Left hindlimb (tissue), 1 donor: ENCODE measurements at places on chromosomes 5 and 9.
A peak's percentile ranks its signal among the peaks of the same experiment; 100 is the strongest.

- no peak for DNase-seq
Observed at GRCh38 chr5:5422819-5423515, 490 bp downstream of the ICE1 start.

DNA sequence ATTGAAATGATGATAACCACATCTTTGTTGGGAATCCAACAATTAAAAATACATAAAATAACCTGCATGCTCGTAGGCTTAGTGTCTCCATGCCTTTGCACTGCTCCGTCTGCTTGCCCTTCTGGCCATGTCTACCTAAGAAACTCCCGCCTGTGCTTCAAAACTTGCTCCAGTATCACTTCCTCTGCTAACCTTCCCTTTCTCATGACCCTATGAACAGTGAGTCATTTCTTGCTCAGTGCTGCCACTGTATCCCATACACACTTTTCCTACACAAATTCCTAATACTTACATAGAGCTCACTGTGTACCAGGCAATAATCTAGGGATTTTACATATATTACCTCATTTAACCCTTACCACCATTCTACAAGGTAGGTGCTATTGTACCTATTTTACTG, 33.5 kb downstream of the TMEM245 start:
- DNase-seq, result no peak

- DNase-seq, result no peak
Observed at GRCh38 chr5:32572778-32573480, 12.4 kb upstream of the SUB1 start.

- no peak for DNase-seq
Observed at GRCh38 chr5:132071338-132071707, 2.3 kb upstream of the CSF2 start.

- no peak for DNase-seq
Observed at GRCh38 chr5:6644794-6645241, 11.6 kb downstream of the SRD5A1 start.

DNA sequence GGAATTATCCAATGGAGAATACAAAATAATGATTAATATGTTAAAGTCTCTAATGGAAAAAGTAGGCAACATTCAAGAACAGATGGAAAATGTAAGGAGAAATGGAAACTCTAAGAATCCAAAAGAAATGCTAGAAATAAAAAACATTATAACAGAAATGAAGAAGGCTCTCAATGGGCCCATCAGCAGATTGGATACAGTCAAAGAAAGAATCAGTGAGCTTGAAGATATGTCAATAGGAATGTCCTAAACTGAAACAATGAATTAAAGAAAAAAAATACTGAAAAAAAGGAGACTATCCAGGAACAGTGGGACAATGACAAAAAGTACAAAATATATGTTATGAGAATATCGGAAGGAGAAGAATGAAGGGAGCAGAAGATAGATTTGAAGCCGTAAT, 193.1 kb downstream of the DAB2IP start:
- no peak for DNase-seq

DNA sequence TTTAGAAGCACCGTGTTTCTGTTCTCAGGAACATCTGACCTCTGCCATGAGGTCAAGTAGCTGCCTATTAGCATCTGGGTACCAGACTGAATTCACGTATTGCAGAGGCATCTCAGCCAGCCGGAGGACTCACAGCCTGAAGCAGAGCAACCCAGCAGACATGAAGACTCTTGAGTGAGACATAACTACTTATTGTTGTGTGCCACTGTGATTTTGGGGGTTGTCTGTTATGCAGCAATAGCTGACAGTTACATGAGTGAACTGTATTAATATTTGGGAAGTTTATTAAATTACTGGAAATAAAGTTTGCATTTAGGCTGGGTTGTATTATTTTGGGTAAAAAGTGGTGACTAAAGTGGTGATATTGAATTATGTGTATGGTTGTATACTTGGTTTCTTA, 1.3 kb upstream of the ACOT12 start:
- no peak for DNase-seq

- no peak for DNase-seq
Observed at GRCh38 chr5:122056913-122057312, 21.1 kb downstream of the LOX start.

DNA sequence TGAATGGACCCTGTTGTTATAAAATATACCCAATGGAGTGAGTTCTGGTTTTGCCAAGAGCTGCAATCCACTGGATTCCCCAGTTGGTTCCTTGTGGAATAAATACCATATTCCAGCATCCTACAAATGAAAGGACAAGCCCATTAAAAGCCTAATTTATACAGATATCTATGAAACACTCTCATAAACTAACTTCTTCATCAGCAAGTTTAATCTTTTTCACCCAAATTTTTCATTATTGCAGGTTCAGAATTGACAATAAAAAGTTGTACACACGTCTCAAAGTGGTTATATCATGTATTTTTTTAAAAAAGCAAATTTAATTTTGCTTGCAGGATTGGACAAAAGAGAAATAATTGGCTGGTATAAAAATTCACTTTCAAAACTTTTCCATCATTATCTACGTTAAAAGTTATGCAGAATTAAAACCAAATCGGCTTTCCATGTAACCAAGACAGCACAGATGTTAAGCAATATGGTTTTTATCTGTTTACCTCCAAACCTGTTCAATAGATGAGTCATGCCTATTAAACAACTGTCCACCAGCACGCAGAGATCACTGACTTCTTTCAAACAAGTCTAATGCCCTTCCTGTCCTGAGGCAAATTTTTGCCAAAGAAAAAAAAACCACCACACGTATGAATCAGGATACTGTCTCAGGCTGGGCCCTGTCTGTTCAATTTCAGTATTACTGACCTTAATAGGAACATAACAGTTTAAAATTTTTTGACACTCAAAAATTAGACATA, 42.5 kb downstream of the CEMIP2 start:
- DNase-seq, result no peak

- no peak for DNase-seq
Observed at GRCh38 chr5:28214292-28214691, 1175.9 kb upstream of the CDH9 start.

GRCh38 chr5:107364443-107365319, 306.1 kb downstream of the EFNA5 start:
- no peak for DNase-seq

DNA sequence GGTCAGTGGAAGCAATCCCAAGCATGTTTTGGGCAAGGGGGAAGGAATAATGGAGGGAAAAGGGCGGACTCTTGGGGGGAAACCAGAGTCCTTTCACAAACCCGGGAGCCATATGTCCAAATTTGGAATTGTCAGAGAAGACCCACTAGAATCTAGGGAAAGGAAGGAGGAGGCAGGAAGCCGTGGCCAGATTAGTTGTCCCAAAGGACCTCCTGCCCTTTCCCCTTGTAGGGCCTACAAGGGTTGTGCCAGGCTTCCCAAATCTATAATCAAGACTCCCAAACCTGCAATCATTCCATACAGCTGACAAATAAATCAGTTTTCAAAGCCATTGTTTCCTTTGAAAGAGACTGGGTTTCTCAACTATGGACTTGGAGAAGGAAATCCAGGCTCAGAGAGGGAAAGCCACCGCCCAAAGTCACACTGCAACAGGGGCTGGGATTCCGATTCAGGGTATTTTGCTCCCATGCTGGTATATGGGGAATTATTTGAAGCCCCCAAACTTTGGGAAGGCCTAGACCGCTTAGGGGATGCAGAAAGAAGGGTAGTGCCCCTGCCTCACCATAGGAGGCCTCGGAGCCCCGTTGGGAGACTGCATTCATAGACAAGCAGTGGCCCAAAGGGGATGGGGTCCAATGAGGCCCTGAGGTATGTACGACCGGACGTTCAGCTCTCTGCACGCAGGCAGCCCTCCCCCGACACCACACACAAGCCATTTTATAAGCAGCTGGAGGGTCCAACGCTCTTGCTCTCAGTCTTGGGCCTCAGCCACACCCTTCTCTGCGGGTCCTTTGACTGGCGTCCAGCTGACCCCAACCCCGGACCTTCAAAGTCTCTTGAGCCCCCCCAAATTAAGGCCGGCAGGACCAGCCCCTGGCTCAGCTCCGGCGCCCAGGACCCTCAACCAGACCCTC, 815 bp downstream of the ANXA6 start:
- peak; percentile 52 for DNase-seq

DNA sequence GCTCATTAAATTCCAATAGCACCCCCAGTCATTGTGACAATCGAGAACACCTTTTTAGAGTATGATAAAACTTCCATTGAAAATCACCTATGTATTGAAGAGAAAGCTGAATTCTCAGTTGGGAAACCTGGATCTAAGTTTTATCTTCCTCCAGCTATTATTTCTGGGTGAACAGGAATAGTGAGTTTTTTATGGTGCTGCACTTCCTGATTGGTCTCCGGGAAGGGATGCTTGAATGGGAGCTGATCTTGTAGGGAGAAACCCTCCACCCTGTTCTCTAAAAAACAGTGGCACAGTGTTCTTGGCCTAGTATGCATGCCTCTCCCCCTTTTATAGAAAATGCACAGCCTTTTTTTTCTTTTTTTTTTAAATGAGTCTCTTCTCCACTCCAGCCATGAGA, 112.2 kb downstream of the ACTBL2 start:
- no peak for DNase-seq

DNA sequence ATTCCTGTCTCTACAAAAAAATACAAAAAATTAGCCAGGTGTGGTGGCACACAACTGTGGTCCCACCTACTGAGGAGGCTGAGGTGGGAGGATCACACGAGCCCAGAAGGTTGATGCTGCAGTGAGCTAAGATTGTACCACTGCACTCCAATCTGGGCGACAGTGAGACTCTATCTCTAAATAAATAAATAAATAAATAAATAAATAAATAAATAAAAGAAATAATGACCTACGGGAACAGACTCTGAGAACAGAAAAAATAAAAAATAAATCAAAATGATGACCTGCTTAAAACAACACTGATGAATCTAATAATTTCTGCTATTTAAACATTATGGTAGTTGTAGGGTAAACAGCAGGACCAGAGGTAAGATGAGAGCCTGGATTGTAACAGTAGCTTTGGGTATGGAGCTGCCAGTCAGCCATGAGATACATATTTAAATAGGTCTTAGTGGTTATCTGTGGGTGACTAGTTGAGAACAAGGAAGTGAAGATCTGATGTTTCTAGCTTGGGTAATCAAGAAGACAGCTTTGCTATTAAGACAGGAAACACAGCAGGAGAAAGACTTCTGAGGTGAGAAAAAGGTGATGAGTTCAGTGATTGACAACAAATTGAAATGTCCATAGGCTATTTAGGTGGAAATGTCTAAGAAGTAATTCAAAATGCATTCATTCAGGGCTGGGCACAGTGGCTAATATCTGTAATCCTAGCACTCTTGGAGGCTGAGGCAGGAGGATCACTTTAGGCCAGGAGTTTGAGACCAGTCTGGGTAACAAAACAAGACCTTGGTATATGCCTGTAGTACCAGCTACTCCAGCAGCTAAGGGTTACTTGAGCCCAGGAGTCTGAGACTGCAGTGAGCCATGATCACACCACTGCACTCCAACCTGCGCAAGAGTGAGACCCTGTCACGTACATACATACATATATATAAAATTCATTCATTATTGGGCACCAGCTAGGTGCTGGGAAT, 11.0 kb downstream of the RNF145 start:
- DNase-seq, result no peak

- DNase-seq, result peak; percentile 59
Observed at GRCh38 chr9:130289711-130290241, 24.2 kb downstream of the HMCN2 start.

DNA sequence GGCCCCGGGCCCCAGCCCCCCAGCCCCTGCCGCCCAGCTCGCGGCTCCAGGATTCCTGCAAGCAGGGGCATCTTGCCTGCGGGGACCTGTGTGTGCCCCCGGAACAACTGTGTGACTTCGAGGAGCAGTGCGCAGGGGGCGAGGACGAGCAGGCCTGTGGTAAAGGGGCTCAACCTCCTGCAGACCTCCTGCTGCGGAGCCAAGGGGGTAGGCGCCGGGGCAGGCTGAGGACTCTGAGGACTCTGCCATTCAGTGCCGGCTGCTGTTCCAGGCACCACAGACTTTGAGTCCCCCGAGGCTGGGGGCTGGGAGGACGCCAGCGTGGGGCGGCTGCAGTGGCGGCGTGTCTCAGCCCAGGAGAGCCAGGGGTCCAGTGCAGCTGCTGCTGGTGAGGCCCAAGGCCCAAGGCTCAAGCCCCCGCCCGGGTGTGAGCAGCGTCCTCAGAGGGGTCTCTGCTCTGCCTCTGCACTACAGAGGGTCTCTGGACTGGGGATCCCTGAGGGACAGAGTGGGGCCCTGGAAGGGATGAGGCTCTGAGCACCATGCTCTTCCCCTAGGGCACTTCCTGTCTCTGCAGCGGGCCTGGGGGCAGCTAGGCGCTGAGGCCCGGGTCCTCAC, 3.4 kb downstream of the MAMDC4 start:
- no peak for DNase-seq

DNA sequence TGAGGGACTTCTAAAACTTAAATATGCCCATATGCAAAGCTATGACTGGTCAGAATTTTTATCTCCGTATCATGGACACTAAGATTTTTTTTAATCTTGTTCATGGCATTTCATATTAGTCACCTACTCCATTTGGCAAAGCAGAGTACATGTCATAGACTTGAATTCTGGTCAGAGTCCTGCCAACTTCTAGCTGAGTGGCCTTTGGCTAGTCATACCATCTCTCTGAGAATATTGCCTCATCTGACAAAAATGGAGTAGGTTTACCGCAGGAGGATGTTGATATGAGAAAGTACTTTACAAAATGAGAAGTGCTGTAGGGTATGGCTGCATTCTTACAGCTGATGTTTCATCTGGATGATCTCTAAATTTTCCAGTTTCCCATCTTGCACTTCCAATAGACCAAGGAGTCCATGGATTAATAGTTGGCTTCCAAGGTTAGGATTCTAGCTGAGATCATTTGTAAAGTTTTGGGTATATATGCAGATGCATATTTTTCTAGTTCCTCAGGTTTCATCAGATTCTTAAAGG, 150.8 kb upstream of the NR3C1 start:
- no peak for DNase-seq

GRCh38 chr5:167442922-167443321, 848.5 kb upstream of the WWC1 start:
- DNase-seq, result no peak

GRCh38 chr9:136328622-136329041, 1.3 kb downstream of the GPSM1 start:
- DNase-seq, result peak; percentile 81

DNA sequence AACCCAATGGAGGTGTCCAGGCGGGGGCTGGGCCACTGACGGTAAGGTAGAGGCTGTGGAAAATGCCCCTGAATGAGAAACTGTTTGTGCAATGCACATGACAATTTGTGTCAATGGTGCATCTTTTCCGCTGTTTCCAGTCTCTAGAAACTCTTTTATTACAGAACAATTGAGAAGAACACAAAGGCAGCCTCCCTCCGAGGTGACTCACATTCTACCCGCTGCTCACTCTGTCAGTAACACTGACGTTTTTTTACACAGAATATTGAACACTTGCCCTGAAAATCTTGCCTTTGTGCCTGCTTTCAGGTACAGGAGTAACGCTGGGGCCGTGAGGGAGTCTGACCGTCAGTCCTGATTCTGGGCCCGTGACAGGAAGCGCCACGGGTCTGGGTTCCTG, 11.7 kb upstream of the TENT4A start:
- DNase-seq, result no peak
